ENCODE measurements at places on chromosomes 6 and 20.
A peak's percentile ranks its signal among the peaks of the same experiment; 100 is the strongest.

DNA sequence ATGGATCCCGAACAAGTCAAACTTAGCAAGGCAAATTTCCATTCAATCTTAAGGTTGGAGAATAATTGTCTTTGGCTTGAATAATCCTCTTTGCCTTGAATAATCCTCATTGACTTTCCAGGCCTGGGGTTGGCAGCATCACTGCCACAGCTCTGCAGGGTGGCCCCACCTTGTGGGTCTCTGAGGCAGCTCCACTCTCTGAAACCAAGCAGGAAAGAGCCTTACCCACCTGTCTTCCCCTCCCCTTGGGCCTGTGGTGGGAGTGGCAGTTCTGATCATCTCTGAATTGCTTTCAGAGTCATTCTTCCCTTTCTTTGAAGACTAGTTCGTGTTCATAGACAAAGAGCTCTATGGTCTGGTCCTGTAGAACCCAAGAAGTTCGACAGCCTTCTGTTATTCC is 47.5 kb downstream of the KCNQ5 start:
- no peak for DNase-seq

- no peak for DNase-seq
Measured at GRCh38 chr20:18431206-18431605, 35.6 kb downstream of the DZANK1 start.

DNA sequence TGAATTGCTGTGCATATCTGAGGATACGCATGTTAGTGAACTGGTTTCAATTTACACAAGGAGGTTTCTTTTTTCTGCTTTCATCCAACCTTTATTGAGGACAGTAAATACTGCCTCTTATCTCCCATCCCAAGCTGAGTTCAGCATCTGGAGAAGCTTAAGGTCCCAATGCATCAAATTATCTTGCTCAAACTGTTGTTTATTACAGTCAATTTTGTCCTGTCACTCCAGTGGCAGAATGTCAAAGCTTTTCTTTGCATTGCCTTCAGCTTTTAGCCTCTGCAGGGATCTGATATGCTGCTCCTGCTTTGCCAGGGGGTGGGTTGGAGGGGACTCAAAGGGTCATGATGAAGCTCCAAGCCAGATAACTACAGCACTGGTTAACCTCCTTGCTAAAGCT is 435.4 kb upstream of the SOX4 start:
- no peak for DNase-seq

- DNase-seq = no peak
Measured at GRCh38 chr6:111672761-111673450, 67.2 kb upstream of the TRAF3IP2 start.

- DNase-seq = no peak
Measured at GRCh38 chr20:36149469-36149868, 5.1 kb upstream of the EPB41L1 start.

- DNase-seq = no peak
Measured at GRCh38 chr6:130697271-130697994, 129.8 kb upstream of the SMLR1 start.

GRCh38 chr6:37258405-37259105 is 611 bp upstream of the TMEM217 start:
- DNase-seq = no peak

- DNase-seq = no peak
Measured at GRCh38 chr6:142444376-142444775, 142.6 kb downstream of the ADGRG6 start.

DNA sequence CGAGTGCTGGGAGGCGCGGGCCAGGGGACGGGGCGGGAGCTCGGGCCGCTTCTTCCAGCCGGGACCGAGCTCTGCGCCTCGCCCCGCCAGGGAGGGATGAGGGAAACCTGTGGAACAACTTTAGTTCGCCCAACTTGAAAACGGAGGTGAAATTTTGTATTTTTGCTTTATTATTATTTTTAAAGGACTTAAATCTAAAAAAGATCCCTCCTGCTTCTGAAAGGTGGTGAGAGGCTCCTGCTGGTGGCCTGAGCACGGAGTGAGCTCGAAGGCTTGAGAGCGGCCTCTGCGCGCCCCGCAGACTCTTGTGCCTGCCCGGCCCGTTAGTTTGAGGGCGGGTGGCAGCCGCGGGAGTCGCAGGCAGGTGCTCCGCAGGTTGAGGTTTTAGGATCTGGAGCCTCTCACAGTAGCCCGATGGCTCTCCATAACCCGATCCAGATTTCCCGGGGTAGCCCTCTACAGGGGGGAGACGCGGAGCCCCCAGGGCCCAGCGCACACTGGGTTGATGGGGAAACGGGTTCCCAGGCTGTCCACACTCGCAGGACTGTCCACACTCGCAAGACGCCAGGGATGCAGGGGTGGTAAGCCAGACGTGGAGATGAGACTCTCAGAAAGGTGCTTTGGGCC is 46.2 kb upstream of the SUPT3H start:
- DNase-seq = no peak

DNA sequence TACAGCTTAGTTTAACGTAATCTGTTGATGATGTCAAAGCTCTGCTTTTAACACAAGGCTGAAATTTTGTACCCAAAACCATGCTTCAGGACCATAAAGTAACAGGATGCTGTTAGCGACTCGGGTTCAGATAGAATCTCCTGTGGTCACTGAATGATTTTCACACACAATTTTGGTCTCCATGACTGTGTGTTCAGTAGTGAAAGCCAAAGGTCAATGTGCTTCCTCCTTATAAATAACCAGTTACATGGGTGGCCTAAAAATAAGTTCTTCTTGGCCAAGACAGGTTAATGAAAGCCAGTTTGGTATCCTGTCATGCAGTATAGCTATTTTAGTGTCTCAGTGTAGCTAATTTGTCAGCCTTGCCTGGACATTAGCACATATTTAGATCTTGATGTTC is 19.1 kb upstream of the LOC128125822 start:
- DNase-seq = no peak

GRCh38 chr20:20495729-20496503 is 128.0 kb downstream of the INSM1 start:
- no peak for DNase-seq

DNA sequence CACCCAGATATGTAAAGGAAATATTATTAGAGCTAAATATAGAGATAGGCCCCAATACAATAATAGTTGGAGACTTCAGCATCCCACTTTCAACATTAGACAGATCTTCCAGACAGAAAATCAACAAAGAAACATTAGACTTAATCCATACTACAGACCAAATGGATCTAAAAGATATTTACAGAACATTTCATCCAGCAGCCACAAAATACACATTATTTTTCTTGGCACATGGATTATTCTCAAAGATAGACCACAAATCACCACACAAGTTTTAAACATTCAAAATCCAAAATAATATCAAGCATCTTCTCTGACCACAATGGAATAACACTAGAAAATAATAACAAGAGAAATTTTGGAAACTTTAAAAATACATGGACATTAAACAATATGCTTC is 1159.1 kb upstream of the CITED2 start:
- no peak for DNase-seq

DNA sequence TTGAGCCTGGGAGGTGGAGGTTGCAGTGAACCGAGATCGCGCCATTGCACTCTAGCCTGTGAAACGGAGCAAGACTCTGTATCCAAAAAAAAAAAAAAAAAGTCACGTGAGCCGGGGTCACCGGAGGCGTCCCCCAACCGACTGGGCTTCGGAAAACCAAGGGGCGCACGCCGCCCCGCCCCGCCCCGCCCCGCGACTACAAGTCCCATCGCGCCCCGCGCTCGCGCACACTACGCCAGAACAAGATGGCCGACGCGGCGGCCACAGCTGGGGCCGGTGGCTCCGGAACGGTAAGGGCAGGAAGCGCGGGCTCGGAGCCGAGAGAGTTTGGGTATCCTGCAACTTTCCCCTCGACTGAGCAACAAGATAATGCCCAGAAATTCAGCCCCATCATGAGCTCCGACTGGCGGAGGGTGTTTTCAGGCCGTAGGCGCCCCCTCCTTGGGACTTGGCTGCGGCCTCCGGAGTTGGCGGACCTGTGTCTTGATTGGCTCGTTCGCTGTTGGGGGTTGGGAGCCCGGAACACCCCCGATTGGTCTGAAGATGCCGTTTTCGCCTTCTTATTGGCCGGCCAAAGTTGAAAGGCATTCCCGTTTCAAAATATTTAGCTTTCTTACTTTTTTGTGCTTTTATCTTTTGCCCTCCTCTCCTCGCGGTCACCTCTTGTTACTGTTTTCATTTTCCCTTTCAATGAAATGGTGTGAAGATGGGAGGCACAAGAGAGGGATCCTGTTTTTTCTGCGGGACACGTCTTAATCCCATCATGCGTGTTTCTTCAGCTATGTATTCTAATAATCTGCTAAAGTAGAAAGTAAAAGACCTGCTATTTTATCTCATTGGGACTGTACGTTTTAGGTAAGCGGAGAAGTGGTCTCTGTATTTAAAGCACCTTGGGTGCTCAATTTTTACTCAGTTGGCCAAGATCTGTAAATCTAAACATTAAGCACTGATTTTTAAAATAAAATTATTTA is at the start of gene TAF8:
TSS of gene TAF8 (plus strand) at position 228 of the 971 bp plus-strand sequence. CDS start at position 246, 18 bp downstream.
- peak; percentile 90 for DNase-seq

DNA sequence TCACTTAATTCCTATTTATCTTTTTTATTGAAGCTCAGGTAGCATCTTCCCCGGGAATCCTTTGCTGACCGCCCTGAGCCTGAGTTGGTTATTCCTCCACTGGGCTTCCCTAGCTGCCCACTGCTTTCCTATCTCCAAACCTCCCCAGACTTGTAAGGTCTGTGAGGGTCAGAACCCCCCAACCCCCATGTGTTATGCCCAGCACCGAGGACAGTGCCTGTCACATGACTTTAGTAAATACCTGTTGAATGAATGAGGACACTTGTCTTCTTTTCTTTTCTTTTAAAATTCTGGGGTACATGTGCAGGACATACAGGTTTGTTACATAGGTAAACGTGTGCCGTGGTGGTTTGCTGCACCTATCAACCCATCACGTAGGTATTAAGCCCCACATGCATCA is 105.9 kb downstream of the UST start:
- no peak for DNase-seq

DNA sequence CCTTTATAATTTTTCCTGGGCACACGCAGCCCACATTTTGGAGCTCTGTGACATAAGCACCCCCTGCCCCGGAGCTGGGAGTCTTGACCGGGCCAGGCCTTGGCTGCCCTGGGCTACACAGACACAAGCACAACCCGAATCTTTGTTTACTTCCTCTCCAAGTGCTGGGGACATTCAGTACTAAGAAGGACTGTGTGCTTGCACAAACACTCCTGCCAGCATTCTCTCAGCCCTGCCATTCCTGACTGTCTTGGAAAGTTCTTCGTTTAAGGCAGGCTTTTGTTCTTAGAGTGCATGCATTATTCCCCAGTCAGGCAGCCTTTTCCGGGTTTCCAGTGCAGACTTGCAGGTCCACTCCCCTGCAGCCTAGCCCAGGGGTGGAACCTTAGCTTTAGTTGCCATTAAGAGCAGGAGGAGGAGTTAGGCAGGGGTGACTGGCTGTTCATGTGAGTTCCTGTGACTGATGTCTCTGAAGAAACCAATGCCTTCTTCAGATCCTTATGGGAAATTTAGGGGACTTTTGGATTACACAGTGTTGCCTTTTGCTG is 28.6 kb downstream of the FOXO3 start:
- DNase-seq = peak; percentile 89

DNA sequence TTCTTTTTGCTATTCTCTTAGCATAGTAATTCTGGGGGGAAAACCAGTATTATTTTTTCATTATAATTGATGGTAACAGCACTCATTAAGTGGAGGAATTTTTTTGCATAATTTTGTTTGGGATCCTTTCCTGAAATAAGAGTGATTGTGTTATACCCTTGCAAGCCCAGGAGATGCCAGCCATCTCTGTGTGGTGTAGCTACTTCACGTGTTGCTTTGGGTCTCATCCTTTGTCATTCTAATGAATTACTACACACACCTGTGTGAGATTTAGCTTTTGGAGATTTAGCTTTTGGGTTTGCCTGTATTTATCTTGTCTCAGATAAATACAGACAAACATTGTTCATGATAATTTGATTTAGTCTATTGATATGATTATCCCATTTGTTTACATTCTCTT is 76.5 kb downstream of the SH3BGRL2 start:
- DNase-seq = no peak

- no peak for DNase-seq
Measured at GRCh38 chr6:156109713-156110112, 654.1 kb upstream of the NOX3 start.

- DNase-seq = no peak
Measured at GRCh38 chr6:34524971-34525370, 31.2 kb downstream of the SPDEF start.

GRCh38 chr6:126747728-126748540 is 370.5 kb upstream of the RSPO3 start:
- DNase-seq = no peak

- DNase-seq = peak; percentile 62
Measured at GRCh38 chr20:61752576-61752975, 313.1 kb downstream of the TAF4 start.

DNA sequence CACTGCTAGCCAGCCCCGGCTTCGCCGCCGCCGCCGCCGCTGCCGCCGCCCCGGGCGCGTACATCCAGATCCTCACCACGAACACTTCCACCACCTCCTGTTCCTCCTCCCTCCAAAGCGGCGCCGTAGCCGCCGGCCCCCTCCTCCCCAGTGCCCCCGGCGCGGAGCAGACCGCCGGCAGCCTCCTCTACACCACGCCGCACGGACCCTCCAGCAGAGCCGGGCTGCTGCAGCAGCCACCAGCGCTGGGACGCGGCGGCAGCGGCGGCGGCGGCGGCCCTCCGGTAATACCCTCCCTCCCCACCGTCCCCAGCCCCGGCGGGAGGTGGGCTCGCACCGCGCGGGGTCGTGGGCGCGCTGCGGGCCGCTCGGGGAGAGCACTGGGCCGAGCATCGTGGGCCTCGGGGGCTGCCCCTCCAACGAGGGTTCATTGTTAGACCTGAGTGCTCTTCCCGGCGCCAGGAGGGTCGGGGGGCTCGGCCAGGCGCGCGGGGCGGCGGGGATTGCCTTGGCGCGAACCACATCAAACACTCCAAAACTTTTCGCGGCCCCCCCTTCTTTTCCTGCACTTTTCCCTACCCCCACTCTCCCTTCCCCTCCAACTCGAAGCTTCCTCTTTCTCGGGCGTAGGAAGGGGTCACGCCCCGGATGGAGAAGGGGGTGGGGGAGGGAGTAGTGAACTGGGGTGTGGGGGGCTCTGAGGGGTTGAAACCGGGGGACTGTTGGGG is 827 bp downstream of the E2F3 start:
- DNase-seq = no peak

- peak; percentile 91 for DNase-seq
Measured at GRCh38 chr6:30489081-30490025, at the start of gene HLA-E. Gene HLA-E (plus strand): TSS chr6:30489509. CDS start chr6:30489532, 23 bp downstream.

GRCh38 chr20:23021541-23021940 is 13.6 kb upstream of the SSTR4 start:
- DNase-seq = peak; percentile 5

- DNase-seq = no peak
Measured at GRCh38 chr6:21501021-21501354, 92.6 kb upstream of the SOX4 start.

DNA sequence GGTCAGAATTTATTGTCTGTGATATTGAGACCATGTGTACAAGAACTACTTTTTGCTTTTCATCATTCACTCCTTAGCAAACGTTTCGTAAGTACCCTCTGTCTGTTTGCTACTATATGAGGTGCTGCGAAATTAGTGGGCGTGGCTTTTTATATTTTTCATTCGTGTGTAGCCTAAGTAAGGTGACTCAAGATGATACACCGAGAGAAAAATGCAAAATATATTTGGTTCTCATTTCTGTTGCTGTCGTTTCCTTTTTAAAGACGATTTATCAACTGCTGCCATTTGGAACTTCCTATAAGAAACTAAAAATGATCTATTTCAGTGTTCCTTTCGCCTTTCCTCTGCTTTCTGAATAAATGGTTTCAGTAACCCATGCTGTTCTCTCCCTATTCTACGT is 61.2 kb downstream of the VAPB start:
- no peak for DNase-seq

GRCh38 chr20:59628171-59628570 is 23.8 kb downstream of the PHACTR3 start:
- DNase-seq = peak; percentile 73

- DNase-seq = no peak
Measured at GRCh38 chr6:16770701-16771569, 9.7 kb upstream of the ATXN1 start.
